Right ventricle myocardium superior (tissue), 1 donor: ENCODE measurements at places on chromosomes 5 and 9.

- DNase-seq, result no peak
Observed at GRCh38 chr9:86481466-86481865, 127.3 kb upstream of the TUT7 start.

DNA sequence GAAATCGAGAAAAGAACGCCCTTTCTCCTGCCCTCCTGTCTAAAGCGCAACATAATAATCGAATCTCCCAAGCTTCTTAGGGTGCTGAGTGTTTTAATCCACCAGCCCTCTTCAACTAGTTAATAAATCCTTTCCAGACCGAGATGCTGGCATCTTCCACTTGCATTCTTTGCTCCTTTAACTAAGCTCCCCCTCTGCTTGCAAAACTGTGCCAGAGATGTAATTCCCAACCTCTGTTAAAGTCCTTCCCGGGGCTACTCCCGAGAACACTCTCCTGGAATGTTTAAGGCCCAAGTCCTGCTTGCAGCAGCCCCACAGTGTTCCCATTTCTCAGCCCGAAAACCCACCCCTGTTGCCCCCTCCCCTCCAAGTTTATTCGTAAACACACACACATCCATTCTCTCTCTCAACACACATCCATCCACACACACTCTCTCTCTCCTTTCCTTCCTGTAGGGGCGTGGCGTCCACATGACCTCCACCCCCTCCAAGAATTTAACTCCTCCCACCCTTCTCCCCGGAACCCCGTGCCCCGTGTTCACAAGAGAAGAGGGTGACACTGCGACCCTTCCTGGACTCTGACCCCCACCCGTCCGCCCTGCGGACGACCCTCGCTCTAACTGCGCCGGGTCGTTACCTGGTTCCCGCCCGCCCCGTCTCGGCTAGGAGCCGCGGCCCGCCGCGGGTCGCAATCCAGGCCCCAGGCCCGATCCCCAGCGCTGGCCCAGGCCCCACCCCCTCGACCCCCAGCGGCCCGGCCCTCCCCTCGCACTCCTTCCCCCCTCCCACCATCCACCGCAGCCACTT lies 7.0 kb upstream of the MGAT1 start:
- peak; percentile 85 for DNase-seq

GRCh38 chr9:21616082-21616778 lies 134.1 kb upstream of the IFNE start:
- no peak for DNase-seq

DNA sequence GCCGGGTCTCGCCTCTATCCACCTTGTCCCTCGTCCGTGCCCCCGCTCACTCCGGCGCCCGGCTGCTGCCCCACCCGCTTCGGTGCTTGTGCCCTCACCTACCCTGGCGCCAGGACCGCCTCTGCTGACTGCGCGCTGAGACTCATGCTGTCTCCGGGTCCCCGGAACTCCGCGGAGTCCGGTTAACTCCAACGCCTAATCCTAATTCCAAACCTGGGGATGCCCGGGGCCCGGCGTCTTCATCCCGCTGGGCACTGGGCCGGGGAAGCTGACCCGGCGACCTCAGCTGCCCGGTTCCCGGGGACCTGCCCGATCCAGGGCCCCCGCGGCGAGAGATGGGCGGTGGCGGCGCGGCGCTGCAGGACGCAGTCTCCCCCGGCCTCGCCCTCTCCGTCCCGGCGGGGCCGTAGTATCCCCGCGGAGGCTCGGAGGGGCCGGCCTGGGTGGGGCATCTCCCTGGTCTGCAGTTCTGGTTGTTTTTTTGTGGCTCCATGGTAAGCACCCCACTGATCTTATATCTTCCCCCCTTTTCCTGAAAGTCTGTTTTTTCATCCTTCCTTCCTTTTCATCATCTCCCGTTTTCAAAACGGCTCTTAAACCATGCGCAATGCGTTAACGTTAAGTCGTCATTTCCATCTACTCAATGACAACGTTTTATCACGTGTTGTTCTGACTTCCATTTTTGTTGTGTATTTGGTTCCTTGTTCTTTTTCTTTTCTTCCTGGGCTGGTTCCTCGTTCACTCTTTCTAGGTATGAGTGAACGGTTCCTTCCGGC lies 41.1 kb upstream of the PLEKHG4B start:
- no peak for DNase-seq

DNA sequence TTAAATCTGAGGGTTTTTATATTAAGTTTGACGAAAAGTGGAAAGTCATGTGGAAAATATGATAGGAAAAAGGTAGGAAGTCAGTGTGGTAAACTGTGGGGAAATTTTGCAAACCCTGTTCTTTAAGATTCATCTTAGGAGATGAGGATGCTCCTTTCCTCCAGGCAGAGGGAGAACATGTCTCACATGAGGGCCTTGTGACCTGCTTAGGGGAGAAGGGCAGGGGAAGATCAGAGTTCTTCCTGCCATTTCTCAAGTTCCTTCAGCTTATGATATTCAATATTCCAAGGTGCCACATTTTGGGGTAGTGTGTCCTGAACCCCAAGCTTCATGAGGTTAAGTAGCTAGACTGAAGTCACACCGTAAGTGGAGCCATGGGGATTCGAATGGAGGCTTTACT lies 53.7 kb downstream of the MAPKAP1 start:
- DNase-seq, result no peak

GRCh38 chr9:25864509-25864908 lies 186.3 kb upstream of the TUSC1 start:
- no peak for DNase-seq

GRCh38 chr9:101601904-101602765 lies 7.4 kb upstream of the PPP3R2 start:
- DNase-seq, result no peak

GRCh38 chr9:3858961-3859360 lies 333.2 kb upstream of the RFX3 start:
- no peak for DNase-seq

GRCh38 chr5:160165137-160166068 lies 46.2 kb upstream of the PWWP2A start:
- peak; percentile 93 for DNase-seq

DNA sequence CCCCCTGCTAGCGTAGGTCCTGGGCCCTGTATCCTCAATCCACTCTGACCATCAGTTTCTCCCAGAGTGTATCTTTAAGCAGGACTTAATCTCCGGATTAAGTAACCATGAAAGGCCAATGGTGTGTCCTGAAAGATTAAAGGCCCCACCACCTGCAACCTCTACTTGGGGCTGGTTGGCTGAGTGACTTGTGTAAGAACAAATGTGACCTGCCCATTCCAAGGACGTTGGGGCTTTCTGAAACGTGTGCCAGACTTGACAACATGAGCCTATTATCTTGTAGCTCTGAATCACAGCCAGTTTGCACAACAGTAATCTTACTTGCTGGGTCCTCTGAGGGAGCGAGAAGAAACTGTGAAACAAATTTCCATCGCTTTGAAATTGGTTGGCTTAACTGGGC lies 3.1 kb upstream of the PRELID2 start:
- DNase-seq, result no peak

GRCh38 chr5:130978475-130978874 lies 186.6 kb downstream of the HINT1 start:
- DNase-seq, result no peak

DNA sequence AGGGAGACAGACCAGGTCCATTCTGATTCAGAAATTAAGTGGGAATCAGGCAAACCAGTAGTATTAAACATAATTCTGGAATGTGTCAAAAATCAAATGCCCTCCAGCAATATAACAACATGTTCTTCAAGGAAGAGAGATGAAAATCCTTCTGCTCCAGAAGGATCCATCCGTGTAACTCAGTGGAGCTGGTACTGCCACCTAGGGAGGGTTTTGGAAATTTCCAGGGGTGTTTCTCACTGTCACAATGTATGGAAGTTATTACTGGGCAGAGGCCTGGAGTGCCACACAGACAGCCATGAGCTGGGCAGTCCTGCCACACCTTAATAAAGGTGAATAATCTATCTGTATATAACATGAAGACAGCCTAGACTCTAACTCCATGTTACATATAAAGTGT lies 87.5 kb downstream of the TTLL11 start:
- no peak for DNase-seq

GRCh38 chr5:113381791-113382190 lies 53.0 kb downstream of the TSSK1B start:
- DNase-seq, result no peak

DNA sequence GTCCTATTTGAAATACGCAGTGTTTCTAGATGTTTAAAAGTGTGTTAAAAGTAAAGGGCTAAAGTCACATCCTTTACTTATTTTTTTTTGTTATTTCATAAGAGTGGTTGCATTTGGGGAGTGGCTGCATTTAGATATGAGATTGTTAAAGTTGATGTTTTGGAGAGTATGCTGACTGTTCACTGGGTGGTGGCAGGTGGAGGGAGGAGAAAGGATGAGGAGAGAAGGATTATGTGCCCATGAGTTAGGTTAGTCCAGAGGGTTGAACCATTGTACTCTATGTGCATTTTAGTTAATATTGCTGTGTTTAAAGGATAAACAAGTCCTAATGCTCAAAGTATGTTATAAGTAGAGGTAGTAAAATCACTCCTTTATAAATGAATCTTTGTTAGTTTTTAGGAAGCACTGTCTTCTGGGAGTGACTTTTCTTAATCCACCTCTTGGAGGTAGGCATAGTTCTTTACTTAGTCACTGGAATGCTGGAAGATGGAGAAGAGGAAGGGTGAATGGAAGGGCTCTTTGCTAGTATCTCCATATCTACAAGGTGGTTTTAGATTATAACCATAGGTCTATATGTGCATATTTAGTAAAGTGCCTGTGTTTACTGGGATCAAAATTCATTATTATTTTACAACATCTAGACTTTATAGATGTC lies 332.3 kb downstream of the NPR3 start:
- no peak for DNase-seq

GRCh38 chr5:16090270-16090669 lies 89.3 kb downstream of the MARCHF11 start:
- no peak for DNase-seq

- DNase-seq, result peak; percentile 46
Observed at GRCh38 chr5:179319741-179320281, 25.4 kb downstream of the ADAMTS2 start.

GRCh38 chr9:69446496-69446895 lies 121.5 kb downstream of the ENTREP1 start:
- no peak for DNase-seq

GRCh38 chr5:66223637-66224036 lies 79.5 kb downstream of the SREK1 start:
- DNase-seq, result no peak

DNA sequence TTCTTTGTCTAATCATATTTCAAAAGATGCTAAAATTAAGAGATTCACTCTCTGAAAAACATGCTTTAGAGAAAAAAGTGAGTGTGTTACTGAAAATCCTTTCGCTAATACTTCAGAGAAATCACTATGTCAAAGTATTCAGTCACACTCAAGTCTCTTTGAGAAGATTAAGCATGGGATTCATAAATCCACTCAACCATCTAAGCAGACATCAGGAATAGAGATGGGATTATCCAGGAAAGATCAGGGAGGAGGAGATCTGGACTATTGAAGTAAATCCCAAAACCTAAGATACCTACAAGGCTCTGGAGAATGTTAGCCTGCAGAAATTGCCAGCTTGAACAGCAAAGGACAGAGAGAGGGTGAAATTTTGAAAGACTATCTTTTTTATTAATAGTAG lies 317.2 kb upstream of the ACO1 start:
- no peak for DNase-seq

DNA sequence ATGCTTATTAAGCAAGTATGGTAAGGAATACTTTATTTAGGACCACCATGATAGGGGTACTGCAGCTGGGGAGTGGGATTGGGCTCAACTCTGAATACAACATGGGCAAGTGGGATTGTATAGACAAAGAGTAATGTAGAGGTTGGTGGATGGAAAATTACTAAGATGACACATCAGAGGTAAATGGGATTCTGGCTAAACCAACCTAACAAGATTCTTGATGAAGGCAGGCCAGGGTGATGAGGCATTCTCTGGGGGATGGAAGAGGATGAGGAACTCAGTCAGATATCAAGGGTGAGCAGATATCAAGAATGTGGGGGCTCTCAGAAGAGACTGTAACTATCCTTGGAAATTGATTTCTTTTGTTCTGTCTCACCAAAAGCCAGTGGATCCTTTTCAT lies 107.2 kb downstream of the NMUR2 start:
- DNase-seq, result no peak

- DNase-seq, result no peak
Observed at GRCh38 chr5:72138943-72139521, 31.8 kb downstream of the MAP1B start.
